ENCODE measurements at places on chromosomes 2 and 18.
A peak's percentile ranks its signal among the peaks of the same experiment; 100 is the strongest.

- no peak for DNase-seq
Observed at GRCh38 chr18:79875931-79876461, 75.5 kb downstream of the SLC66A2 start.

DNA sequence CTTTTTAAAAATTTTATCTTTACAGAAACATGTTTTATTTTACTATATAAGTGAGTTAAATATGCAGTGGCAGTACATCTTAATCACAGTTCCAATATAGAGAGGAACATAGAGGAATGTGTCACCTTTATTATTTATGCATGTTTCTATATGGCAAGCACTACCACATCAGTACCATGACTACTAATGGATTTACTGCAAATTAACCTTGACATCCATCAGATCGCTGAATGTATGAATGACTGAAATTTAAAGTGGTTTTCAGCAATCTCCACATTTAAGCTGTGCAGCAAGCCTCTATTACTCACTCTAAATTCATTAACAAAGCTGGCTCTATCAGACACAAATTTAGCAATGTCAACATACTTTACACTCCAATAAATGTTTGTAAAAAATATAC, 790.6 kb downstream of the NRXN1 start:
- no peak for DNase-seq

- peak; percentile 15 for DNase-seq
Observed at GRCh38 chr2:230153390-230153976, 66.3 kb downstream of the SP110 start.

- no peak for DNase-seq
Observed at GRCh38 chr2:172204309-172204708, 101.6 kb upstream of the DLX2 start.

GRCh38 chr2:164840458-164840929, 1.1 kb downstream of the COBLL1 start:
- DNase-seq: peak; percentile 26

- DNase-seq: peak; percentile 96
Observed at GRCh38 chr2:196335221-196335634, 163.8 kb upstream of the STK17B start.

DNA sequence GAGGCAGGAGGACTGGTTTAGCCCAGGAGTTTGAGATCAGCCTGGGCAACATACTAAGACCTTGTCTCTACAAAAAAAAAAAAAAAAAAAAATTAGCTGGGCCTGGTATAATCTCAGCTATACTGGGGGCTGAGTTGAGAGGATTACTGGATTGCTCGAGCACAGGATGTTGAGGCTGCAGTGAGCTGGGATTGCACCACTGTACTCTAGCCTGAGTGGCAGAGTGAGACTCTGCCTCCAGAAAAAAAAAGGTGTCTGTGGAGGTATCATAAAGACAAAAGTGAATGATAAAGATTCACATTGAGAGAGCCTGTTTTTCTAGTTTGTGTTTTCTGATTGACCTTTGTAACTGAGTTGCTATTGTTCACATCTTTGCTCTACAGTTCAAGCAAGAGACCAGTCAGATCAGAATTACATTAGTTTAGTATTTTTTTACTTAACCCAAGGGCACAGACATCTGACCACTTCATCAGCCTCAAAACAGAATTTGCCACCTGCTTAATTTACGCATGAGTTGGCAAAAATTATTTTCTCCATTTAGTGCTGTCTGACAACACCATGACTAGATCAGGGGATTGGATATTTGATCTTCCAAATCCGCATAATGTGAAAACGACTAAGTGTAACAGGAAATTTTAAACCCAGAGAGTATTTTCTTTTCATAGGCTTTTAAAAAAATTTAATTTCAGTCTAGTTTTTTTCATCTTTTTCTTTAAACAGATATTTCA, 271.0 kb downstream of the TGIF1 start:
- no peak for DNase-seq

GRCh38 chr2:43218155-43218701, 8.2 kb downstream of the ZFP36L2 start:
- peak; percentile 76 for DNase-seq

DNA sequence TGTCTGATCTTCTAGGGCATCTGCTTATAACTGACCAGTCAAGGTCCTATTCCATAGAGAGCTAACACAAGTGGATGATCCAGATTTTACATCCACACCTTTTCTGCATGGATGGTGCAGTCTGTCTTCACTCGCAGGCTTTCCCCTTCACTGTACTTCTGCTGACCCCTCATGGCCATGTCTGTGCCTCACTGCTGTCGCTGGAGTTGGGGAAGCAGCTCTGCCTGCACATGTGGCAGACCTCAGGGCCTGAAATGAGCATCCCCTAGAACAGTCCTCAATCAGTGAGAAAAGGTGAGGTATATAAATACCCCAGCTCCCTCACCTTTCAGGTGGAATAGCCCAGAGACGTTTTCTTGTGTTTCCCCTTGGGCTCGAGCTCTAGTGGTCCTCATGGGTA, 233.8 kb downstream of the ANKRD36B start:
- DNase-seq: no peak

GRCh38 chr18:28485918-28486317, 309.0 kb upstream of the CDH2 start:
- no peak for DNase-seq

- peak; percentile 2 for DNase-seq
Observed at GRCh38 chr2:136060416-136060815, 57.5 kb downstream of the CXCR4 start.

- DNase-seq: peak; percentile 41
Observed at GRCh38 chr2:94956797-94957391, 68.6 kb upstream of the MAL start.

DNA sequence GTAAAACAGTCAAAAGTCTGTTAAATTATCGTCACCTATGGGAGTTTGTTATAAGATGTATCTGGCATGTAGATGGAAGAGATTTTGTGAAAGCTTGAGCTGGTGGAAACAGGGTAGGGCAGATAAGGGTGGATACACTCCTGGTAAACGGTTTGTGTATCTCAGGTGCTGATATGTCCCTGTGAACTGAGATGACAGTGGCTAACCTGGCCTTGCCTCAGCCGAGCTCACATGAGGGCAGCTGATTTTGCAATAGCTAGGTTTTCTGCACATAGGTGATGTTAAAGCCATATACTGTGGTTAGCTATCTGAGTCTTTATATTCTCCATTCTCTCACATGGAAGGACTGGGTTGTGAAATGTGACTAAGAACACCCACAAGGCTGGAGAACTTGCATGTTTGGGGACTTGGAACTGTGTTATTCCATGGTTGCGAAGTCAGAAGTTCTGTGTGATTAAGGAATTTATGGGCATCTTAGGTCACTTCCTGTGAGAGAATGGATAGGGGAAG, 205.1 kb downstream of the TPGS2 start:
- peak; percentile 70 for DNase-seq

- no peak for DNase-seq
Observed at GRCh38 chr2:174210862-174211261, 37.5 kb downstream of the OLA1 start.

DNA sequence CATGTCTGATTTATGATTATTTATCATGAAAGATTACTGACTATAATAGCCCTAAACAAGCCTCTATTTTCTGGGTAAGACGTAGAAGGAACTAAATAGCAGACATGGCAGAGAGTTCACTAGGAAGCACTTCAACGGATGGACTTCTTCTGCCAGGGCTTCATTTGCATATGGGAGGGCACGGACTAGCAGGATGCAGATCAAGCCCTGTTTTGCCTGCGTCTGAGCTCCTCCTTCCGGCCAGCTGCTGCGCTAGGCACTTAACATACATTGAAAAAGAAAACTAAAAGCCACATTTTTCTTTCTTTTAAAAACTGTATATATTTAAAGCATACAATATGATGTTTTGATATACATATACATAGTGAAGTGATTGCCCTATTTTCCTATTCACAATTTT, 340.0 kb upstream of the MEX3C start:
- DNase-seq: no peak

- peak; percentile 20 for DNase-seq
Observed at GRCh38 chr2:151191001-151191400, 70.7 kb downstream of the RBM43 start.

GRCh38 chr2:129015397-129016285, 697.0 kb upstream of the HS6ST1 start:
- no peak for DNase-seq

- no peak for DNase-seq
Observed at GRCh38 chr2:95016616-95017015, 8.9 kb upstream of the MAL start.

GRCh38 chr2:40341198-40341597, 110.7 kb downstream of the SLC8A1 start:
- DNase-seq: peak; percentile 57

DNA sequence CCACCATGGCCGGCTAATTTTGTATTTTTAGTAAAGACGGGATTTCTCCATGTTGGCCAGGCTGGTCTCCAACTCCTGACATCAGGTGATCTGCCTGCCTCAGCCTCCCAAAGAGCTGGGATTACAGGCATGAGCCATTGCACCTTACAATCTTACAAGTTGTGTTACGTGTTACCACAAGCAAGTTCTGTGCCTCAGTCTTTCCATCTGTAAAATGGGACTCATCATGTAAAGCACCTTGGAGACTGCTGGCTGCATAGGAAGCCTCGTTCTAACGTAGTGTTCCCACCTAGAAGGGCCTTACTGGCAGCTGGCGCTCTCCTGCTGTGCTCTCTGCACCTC, 10.0 kb downstream of the DNAJB2 start:
- no peak for DNase-seq

GRCh38 chr2:43345391-43345813, 119.0 kb upstream of the ZFP36L2 start:
- DNase-seq: no peak

DNA sequence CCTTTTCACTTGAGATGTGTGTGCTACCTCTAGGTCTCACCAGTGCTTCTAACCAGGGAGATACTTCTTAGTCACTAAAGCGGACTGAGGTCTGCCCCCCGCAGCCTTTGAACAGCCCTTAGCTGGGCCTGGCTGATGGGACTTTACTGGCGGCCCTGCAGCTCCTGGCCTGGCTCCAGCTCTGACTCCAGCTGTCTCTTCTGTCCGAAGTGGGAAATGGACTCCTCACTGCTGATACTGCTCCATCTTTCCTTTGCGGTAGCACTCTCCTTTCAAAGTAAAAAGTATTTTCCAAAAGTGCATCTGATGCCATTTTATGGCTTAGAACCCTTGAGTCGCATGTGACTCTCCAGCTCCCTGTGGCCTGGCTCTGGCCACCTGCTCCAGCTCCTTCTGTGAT, 64.5 kb downstream of the ATP9B start:
- no peak for DNase-seq

DNA sequence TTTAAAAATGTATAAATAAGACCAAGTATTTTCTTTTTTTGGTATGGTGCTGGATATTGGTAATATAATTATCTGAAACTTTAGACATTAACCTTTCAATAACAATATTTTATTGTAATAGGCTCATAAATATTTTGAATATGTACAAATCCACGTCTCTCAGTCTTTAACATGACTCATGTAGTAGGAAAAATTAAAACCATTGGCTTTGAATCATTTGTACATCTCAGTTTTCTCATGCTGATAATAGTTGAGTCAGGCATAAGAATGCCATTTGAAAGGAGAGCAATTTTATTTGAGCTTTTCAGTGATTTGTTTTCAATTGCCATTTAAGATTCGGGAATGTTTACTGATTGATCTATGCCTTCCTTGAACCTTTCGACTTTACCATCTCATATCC, 364.8 kb downstream of the TGIF1 start:
- DNase-seq: peak; percentile 66

DNA sequence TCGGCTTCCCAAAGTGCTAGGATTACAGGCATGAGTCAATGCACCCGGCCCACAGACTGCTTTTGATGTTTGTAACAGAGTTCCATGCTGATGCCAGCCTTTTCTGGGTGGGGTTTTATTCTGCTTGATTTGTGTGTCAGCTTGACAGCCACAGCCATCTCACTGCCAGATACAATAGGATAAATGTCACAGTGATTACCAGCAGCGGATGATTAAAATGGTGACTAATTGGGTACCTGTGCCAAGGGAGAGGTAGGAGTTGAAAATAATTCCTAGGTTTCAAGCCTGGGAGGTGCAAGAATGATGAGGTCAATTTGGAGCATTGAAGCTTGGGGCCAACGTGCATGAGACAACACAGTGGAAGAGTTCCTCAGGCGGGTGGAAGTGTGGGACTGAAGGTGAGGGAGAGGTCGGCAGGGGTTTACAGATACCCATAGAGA, 39.4 kb downstream of the SH2D6 start:
- no peak for DNase-seq

DNA sequence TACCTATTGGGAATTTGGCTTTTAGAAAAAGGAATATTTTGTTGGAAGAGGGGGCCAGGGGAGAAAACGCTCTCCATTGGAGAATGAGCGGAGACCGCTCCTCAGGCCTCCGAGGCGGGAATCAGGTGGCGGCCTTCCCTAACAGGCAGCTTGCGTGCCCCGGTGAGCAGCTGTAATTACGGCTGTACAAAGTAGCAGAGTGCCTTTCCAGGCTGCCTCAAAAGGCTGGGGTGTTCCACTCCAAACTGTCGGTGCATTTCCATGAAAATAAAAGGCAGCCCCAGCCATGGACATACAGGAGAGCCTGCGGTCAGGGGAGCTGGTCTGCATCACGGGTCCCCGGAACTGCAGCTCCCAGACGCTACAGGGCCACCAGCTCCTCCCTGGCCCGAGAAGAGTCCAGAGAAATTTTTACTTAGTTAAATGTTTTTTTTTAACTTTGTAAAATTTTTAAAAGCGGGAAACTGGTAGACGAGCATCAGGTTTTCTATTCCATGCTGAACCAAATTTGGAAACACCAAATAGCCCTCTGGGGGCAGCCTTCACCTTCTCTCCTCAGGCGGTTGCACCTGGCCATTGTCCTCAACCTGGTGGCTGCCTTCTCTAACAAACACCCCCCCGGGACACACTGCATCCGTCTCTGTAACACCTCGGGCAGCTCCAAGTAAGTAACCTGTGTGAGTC, 209.3 kb upstream of the SALL3 start:
- no peak for DNase-seq

- DNase-seq: no peak
Observed at GRCh38 chr2:8927510-8928455, 75.7 kb downstream of the MBOAT2 start.

DNA sequence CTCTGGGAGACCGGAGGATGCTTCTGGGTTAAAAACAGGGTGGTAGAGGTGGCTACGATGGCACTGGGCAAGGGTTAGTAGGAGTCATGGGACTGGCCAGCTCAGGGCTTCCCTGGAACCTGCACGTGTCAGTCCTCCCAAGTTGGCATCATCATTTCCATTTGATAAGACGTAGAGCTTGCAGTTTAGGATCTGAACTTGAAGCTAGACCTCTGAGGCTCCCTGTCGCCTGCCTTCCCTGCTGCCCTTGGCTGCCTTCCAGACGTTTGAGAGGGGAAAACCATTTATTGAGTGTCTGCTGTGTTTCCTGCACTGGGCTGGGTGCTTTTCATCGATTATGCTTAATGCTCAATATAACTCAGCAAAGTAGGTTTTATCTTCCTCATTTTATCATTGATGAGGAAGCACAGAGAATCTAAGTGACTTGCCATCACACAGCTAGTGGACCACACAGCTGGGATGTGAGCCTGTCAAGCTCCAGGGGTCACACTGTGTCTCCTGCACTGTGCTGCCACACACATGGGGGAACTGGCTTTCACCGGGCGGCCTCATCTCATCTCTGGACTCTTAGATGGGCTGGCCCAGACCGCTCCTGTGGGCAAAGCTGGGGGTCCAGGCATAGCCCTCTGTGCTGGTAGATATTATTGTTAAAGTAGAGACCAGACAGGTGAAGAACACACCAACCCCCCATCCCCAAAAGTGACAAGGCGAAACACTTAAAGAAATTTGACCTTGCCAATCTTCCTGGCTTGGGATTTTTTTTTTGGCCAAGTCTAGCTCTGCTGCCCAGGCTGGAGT, 7.8 kb downstream of the NT5DC4 start:
- peak; percentile 18 for DNase-seq
